Mucosa of descending colon (tissue), 3 donors: ENCODE measurements at places on chromosomes 7 and 10. TPM values are rescaled to one million over a fixed set of nuclear protein-coding genes. Genes with fewer than 3 reads are reported as not detected.

MOGAT3 gene
- 66.2 TPM for total RNA-seq

KCNH2 gene
- 5.3 TPM for total RNA-seq

TCAF2 gene
- total RNA-seq, result 4.1 TPM

MEST gene
- total RNA-seq, result 31.7 TPM

GCK gene
- not detected for total RNA-seq

OPALIN gene
- not detected for total RNA-seq

ZNF485 gene
- total RNA-seq, result 5.8 TPM

SH2D4B gene
- not detected for total RNA-seq

UTF1 gene
- total RNA-seq, result not detected

DDC gene
- total RNA-seq, result 29.6 TPM

C10orf143 gene
- total RNA-seq, result 2.3 TPM

PRSS37 gene
- not detected for total RNA-seq
